Osteocyte (in vitro differentiated cells): ENCODE measurements at places on chromosomes 12 and 14.

GRCh38 chr12:92628476-92628875, 74.3 kb upstream of the PLEKHG7 start:
- no peaks in the 10 kb centered on the region for H3K36me3 ChIP-seq
- no peak overlapping the region for H3K27ac ChIP-seq
- no peak overlapping the region for H3K4me3 ChIP-seq
- DNase-seq = no peak
- H3K27me3 ChIP-seq = no peaks in the 10 kb centered on the region
- peaks cover 15% of the 10 kb centered on the region for H3K4me1 ChIP-seq

DNA sequence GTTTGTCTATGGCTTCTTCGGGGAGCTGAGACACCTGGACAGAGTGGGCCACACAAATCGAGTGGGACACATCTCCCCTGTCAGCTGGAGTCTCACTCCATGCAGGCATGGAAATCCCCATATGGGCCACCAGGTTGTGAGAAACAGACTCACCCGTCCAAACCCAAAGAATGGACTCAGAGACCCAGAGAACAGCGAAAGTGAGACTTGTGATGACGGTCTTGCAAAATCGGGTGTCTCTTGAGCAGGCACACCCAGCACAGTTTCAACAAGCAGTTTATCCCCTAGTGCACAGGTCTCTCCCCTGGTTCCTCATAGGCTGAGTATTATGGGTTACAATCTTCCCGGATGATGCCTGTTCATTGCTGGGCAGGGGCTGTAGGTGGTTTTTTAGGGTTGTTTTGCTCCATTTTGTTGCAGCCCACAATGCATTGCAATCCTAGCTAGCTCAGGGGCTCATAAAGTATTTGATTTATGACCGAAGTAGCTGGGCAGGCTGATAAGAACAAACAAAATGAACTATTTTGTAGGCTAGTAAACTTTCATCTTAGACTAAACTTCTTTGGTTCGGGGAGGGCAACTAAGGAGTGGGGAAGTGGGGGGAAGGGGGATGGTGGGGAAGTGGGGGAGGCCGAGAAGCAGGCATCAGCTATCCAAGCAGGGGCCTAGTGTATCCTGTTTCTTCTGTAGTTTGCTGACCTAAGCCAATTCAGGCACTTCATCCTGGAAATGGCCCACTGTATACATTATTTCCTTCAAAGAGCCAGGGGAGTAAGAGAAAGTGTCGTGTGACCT, 45.3 kb downstream of the IQSEC3 start:
- no peak overlapping the region for H3K27ac ChIP-seq
- no peak for DNase-seq
- H3K4me1 ChIP-seq = no peaks in the 10 kb centered on the region
- H3K4me3 ChIP-seq = no peak overlapping the region

DNA sequence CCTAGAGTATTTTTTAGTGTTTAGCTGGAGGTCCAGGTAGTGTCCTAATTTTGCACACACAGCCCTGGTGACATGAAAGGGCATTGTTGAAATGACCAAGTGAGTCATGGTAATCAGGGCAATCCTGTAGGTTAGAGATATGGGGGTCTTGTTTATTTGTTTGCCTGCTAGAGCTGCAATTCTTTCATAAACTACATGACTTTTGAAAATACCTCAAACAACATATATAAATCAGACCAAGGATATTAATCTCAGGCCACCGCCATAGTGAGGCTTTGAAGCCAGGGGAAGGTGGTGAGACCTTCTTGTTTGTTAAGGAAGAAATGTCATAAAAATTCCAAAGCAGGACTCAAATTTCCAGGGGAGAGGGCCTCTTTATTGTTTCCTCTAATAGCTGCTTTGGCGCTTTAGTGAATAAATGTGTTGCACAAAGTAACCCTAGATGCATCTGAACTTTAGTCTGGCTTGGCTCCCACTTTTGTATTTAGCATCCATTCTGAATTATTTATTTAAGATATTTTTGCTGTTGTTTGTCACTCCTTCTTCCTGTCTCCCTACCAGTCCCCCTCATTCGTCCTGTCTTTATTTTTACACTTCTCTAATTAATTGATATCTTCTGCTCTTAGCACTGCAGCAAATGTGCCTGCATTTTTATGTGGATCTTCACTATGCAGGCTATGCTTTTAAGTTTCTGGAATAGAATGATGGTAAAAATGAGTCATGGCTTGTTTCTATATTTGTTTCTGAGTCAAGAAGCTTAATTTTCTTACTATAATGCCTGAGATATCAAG, 430.3 kb downstream of the RAD51B start:
- no peaks in the 10 kb centered on the region for H3K36me3 ChIP-seq
- peak overlapping the region; percentile 62 for H3K27ac ChIP-seq
- no peak overlapping the region for H3K4me3 ChIP-seq
- no peaks in the 10 kb centered on the region for H3K27me3 ChIP-seq
- H3K4me1 ChIP-seq = peaks cover 87% of the 10 kb centered on the region

DNA sequence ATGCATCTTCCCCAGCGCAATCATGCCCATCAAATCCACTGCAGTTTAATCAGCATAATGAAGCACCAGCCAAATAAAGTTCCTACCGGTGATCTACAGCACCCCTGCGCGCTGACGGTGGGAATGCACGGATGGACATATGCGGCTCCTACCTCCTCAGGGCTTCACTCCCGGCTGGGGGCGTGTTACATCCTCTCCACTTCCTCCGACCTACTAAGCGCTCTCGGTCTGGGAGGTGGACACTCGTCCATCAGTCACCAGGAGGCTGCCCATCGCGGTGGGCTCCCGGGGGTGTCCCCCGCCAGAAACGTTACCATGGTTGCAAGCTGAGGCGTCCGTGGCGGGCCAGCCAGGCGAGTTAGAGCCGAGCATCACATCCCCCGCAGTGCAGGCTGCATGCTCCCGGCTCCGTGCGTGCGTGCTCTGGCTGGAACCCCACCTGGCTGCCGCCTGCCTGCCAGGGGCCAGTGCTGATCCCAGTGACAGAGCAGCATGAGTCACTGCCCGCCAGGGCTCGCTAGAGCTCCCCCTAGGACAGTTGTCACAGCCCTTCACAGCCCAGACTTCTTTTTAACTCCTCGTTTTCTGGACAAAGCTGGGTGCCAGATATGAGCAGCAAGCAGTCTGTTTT, 73.0 kb downstream of the CIT start:
- peaks cover 4% of the 10 kb centered on the region for H3K36me3 ChIP-seq
- H3K27me3 ChIP-seq = no peaks in the 10 kb centered on the region
- H3K4me1 ChIP-seq = peaks cover 30% of the 10 kb centered on the region
- peak overlapping the region; percentile 72 for H3K4me3 ChIP-seq
- peak overlapping the region; percentile 74 for H3K27ac ChIP-seq

GRCh38 chr14:52951681-52952554, 1.1 kb upstream of the FERMT2 start:
- H3K36me3 ChIP-seq = peaks cover 9% of the 10 kb centered on the region
- no peak for DNase-seq
- no peaks in the 10 kb centered on the region for H3K27me3 ChIP-seq
- peak overlapping the region; percentile 76 for H3K4me3 ChIP-seq
- H3K4me1 ChIP-seq = peaks cover 54% of the 10 kb centered on the region

GRCh38 chr12:104906695-104907094, 51.4 kb downstream of the SLC41A2 start:
- peaks cover 13% of the 10 kb centered on the region for H3K4me1 ChIP-seq
- H3K27ac ChIP-seq = no peak overlapping the region
- H3K36me3 ChIP-seq = no peaks in the 10 kb centered on the region
- no peak overlapping the region for H3K4me3 ChIP-seq
- H3K27me3 ChIP-seq = no peaks in the 10 kb centered on the region

- no peak overlapping the region for H3K27ac ChIP-seq
- no peak overlapping the region for H3K4me3 ChIP-seq
- H3K36me3 ChIP-seq = no peaks in the 10 kb centered on the region
Observed at GRCh38 chr14:24785698-24786097, 151.7 kb upstream of the GZMB start.

- no peaks in the 10 kb centered on the region for H3K36me3 ChIP-seq
- H3K4me3 ChIP-seq = no peak overlapping the region
- H3K27ac ChIP-seq = no peak overlapping the region
- no peak for DNase-seq
Observed at GRCh38 chr12:97022536-97023230, 115.6 kb downstream of the NEDD1 start.

DNA sequence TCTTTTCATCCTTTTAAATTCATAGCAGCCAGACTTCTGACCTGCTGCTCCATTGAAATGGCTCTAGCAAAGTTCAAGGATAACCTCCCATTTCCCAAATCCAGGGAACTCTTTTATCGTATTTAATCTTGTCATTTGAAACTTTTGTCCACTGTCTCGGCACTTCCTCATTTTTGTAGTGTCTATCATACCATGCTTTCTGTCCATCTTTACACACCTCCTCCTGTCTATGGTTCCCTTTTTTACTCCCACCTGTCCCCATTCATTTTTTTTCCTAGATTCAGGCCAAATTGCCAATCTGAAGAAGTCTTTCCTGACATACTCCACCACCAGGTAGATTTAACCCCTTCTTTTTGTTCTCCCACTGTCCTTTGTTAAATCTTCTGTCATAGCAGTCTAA, 31.0 kb downstream of the NFYB start:
- no peak overlapping the region for H3K27ac ChIP-seq
- H3K4me3 ChIP-seq = no peak overlapping the region
- no peak for DNase-seq
- H3K4me1 ChIP-seq = peaks cover 2% of the 10 kb centered on the region
- H3K27me3 ChIP-seq = no peaks in the 10 kb centered on the region
- peaks cover 11% of the 10 kb centered on the region for H3K36me3 ChIP-seq

DNA sequence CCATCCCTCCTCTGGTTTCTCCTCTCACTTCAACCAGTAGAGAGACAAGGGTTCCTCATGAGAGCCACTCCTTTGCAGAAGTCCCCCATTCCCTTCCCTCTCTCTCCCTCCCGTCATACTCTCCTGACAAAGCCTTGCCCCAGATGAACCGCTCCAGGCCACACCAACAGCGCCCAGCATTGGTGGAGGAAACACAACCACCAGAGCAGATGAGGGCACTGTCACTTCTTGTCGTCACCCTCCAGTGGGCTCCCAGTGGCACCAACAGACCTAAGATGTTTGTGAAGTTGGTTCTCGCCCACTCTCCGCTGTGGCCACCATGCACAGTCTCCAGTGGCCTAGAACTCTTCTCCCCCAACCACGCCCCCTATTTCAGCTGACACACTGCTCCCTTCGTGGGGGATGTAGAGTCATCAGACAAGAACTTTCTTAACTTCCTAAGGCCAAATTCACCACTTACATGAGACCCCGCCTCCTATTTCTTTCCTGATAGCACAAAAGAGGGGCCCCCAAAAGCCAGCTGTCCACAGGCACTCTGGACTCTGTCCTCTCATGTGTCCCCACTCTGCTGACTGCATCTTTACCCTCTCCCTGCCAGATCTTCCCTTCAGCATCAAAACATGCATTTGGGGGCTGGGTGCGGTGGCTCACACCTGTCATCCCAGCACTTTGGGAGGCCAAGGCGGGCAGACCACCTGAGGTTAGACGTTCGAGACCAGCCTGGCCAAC, 29.2 kb upstream of the PLEKHG6 start:
- peaks cover 48% of the 10 kb centered on the region for H3K4me1 ChIP-seq
- H3K4me3 ChIP-seq = no peak overlapping the region
- no peak for DNase-seq
- H3K27ac ChIP-seq = peak overlapping the region; percentile 72
- no peaks in the 10 kb centered on the region for H3K36me3 ChIP-seq

GRCh38 chr14:76272774-76273173, 103.2 kb upstream of the ESRRB start:
- no peak for DNase-seq
- H3K27me3 ChIP-seq = peaks cover 12% of the 10 kb centered on the region
- H3K36me3 ChIP-seq = no peaks in the 10 kb centered on the region

- peaks cover 2% of the 10 kb centered on the region for H3K27me3 ChIP-seq
- H3K4me1 ChIP-seq = no peaks in the 10 kb centered on the region
- H3K4me3 ChIP-seq = no peak overlapping the region
- no peak for DNase-seq
- no peaks in the 10 kb centered on the region for H3K36me3 ChIP-seq
Observed at GRCh38 chr12:85527192-85527591, 247.2 kb downstream of the ALX1 start.

DNA sequence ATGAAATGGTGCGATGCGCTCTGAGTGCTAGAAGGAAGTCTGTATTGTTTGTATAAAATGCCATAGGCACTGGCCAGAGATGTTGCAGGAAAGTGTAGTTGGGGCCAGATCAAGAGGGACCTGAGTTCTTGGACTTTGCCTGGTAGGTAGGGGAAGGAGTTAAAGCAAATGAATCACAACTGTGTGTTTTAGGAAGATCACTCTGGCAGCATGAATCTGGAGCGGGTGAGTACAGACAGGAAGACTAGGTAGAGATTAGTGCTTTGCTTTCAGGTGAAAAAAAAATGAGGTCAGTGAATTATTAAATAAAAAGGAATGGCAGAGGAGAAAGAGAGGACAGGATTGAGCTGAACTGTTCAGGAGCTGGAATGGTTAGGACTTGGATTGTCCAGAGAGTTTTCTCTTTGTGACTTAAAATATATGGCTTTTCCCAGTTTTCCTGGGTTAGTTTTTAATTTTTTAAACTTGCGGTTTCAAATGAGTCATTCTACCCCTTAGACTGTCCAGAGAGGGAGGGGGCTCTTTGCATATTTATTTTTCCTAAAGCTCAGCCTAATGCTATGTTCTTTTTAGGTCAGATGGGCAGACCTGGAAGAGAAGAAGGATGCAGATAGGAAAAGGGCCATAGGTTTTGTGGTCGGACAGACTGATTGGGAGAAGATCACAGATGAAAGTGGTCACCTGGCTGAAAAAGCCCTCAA, 41.1 kb downstream of the PROX2 start:
- peak overlapping the region; percentile 10 for H3K4me3 ChIP-seq
- DNase-seq = no peak
- H3K36me3 ChIP-seq = peaks cover 11% of the 10 kb centered on the region
- peak overlapping the region; percentile 79 for H3K27ac ChIP-seq

GRCh38 chr14:29339494-29340172, 573.0 kb downstream of the FOXG1 start:
- no peak overlapping the region for H3K4me3 ChIP-seq
- DNase-seq = no peak
- no peaks in the 10 kb centered on the region for H3K36me3 ChIP-seq
- no peaks in the 10 kb centered on the region for H3K4me1 ChIP-seq
- H3K27ac ChIP-seq = no peak overlapping the region
- H3K27me3 ChIP-seq = no peaks in the 10 kb centered on the region

- H3K27me3 ChIP-seq = no peaks in the 10 kb centered on the region
- no peaks in the 10 kb centered on the region for H3K4me1 ChIP-seq
- H3K27ac ChIP-seq = no peak overlapping the region
Observed at GRCh38 chr12:71230542-71230941, 72.7 kb upstream of the TSPAN8 start.

GRCh38 chr12:68958322-68958721, 25.4 kb upstream of the CPM start:
- no peak overlapping the region for H3K4me3 ChIP-seq
- no peaks in the 10 kb centered on the region for H3K36me3 ChIP-seq
- H3K4me1 ChIP-seq = no peaks in the 10 kb centered on the region
- H3K27ac ChIP-seq = no peak overlapping the region
- H3K27me3 ChIP-seq = peaks cover 7% of the 10 kb centered on the region

GRCh38 chr14:47278233-47278842, 397.1 kb downstream of the MDGA2 start:
- H3K4me3 ChIP-seq = no peak overlapping the region
- H3K36me3 ChIP-seq = no peaks in the 10 kb centered on the region
- peaks cover 2% of the 10 kb centered on the region for H3K27me3 ChIP-seq
- H3K27ac ChIP-seq = no peak overlapping the region
- peaks cover 5% of the 10 kb centered on the region for H3K4me1 ChIP-seq
